HuH-7 (cell line): ENCODE measurements at places on chromosomes 7 and 10.

- DNase-seq: no peak
These were observed 33.5 kb downstream of the SLC37A3 start for GRCh38 chr7:140364819-140365218.

- DNase-seq: no peak
These were observed 85.4 kb downstream of the ICA1 start for GRCh38 chr7:8176370-8177081.

DNA sequence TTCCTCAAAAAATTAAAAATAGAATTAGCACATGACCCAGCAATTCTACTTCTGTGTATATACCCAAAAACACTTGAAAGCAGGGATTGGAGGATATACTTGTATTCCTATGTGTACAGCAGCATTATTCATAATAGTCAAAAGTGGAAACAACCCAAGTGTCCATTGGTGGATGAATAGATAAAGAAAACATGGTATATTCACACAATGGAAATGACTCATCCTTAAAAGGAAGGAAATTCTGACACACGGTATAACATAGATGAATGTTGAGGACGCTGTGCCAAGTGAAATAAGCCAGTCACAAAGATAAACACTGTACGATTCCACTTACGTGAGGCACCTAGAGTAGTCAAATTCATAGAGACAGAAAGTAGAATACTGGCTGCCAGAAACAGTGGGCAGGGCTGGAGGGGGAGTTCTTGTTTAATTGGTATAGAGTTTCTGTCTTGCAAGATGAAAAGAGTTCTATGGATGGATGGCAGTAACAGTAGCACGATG, 26.6 kb upstream of the KAT6B start:
- no peak for DNase-seq

DNA sequence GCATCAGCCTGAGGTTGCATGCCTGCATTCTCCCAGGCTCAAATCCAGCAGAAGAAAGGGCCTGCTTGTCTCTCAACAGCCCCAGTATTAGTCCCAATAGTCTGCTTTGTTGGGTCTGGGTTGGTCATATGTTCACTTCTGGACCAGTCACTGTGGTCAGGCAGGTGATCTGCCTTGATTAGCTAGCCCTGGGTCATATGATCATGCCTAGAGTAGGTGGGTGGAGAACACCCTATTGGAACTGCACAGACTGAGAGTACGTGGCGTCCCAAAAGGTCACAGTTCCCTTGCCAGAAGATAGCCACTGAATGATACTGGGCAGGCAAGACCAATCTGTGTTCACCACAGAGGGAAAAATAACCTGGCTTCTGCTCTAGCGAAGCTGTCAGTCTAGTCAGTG, 80.1 kb downstream of the SH2D4B start:
- no peak for DNase-seq

GRCh38 chr7:25731068-25731845, 420.7 kb upstream of the NFE2L3 start:
- no peak for DNase-seq

DNA sequence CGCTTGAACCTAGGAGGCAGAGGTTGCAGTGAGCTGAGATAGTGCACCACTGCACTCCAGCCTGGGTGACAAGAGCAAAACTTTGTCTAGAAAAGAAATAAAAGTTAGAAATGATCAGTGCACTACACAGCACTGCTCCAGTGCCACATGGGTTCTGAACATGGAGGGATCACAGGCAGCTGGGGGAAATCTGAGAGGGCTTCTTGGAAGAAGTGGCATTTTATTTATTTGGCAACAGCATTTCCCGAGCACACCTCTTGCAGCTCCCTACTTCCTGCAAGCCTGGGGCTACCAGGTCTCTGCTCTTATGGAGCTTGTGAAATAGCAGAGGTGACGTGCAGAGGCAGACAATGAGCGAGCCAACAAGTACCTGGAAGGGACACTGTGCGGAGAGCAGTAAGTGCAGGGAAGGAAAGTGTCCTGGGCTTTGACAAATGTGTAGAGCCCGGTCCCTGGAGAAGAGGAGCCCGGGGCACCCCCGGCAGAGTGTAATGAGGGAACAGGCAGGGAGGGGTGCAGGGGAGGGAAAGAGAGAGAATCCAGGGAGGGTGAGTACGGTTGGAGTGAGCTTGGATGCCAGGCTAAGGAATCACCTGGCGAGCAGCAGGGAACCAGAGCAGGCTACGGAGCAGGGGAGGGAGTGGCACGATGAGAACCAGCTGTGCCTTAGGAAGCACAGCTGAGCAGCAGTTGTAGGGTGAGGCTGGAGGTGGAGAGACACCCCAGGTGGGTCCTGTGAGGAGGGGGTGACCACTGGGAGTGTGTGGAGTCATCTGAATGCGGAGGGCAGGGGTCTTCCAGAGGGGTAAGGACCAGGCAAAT, 104.6 kb upstream of the CTBP2 start:
- no peak for DNase-seq

GRCh38 chr7:112395893-112396292, 54.4 kb upstream of the IFRD1 start:
- DNase-seq: no peak

- no peak for DNase-seq
These were observed 35.9 kb downstream of the SVIL start for GRCh38 chr10:29598851-29599311.

DNA sequence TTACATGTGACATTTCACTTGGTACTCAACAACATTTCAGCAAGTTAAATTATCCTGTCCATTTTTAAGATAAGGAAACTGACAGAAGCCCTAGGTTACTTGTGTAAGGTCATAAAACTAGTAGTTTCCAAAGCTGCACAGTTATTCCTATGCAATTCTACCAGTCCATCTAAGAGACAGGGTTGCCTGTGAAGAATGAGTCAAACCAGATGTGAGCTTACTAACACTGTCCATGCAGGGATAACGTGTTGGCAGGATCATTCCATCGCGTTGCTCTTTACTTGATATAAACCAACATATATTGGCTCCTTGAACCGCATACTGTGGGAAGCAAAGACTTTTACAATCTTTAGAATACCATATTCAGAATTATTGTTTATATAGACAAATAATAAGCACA, 280.9 kb upstream of the HGF start:
- DNase-seq: no peak

DNA sequence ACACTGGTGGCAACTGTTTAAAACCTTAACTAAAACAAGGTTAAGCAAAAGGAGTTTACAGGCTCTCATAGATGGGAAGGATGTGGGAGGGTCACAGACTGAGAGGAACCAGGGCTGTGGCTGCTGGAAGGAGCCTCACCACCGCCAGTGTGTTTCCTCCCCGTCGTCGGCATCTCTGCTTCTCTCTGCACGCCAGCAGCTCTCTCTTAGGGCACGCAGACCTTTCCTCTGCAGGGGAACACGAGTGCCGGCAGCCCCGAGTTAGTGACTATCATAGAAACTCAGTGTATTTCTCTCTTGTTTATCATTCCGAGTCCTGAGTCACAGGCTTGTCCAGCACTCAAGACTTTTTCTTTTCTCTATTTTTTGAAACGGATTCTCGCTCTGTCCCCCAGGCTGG, 8.1 kb upstream of the SH2D4B start:
- no peak for DNase-seq

GRCh38 chr10:73743327-73743904, 756 bp upstream of the SEC24C start:
- DNase-seq: no peak

DNA sequence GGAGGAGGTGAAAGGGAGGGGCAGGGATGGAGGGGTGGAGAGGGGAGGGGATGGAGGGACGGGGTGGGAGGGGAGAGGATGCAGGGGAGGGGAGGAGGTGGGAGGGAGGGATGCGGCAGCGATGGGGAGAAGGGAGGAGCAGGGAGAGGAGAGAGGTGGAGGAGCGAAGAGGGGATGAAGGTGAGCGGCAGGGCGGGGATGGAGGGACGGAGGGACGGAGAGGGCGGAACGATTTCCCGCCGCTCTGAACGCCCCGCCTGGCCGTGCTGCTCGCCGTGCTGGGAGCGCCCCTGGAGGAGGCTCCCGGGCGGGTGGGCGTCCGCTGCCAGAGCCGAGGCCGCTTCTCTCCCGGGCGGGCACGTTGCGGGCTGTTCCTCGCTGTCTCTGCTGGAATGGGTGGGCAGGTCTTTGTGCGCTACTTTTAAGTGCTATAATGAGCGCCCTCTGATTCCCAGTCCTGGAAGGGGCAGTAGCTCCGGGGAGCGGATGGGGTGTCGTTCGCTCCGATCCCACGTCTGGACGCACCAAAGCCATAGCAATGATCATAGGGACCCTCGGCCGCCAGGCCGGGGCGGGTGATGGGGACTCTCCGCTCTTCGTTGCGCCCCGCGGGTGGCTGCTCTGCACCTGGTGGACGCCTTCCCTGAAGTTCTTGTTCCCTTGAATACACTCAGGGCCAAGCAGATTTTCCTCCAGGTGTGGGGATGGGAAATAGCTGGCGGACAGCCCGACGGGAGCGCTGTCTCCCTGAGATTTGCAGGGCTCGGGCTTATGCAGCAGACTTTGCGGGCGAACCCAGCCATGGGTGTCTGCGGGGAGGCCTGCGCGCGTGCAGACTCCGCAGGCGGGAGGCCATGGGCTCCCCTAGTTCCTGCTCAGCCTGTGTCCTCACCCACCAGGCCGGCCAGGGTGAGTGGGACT, 81.1 kb upstream of the CPXM2 start:
- no peak for DNase-seq

DNA sequence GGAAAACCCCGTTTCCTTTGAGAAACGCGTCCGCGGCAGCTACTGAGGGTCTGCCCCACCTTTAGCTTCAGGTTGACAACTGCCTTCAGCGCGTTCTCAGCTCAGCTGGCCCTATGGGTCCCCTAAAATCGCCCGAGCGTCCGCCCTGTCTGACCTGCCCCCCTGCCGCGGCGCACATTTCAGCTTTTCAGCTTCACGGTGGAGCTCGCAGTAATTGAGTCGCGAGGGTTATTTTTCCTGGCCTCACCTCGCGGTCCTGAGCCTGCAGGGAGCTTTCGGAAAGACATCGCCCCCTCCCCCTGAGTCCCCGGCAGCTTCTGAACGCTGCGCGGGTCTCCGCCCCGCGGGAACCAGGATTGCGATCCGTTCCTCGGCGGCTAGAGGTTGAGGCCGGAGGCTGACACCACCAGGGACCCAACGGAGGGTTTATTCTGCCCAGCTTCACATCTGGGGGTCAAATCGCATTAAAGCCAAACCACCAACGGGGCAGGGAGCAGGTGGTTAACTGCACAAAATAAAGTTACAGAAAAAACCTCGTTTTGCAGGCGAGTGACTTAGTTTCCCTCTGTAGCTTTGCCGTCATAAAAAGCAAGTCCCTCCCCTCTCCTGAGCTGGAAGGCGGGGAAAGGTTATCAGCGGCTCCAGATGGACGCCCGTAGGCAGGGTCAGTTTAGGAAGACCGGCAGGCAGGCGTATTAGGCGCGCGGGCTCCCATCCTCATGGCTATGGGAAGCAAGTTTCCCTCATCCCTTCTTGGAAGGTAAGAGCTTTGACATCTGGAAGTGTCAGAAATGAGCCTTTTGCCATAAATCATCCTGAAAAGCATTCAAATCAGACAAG, 11.0 kb downstream of the TWIST1 start:
- no peak for DNase-seq
